ENCODE measurements at places on chromosomes 2 and 18.

- DNase-seq: no peak
These were observed 64.5 kb downstream of the DPP4 start for GRCh38 chr2:162009543-162009942.

GRCh38 chr2:101960819-101961337 is 30.9 kb upstream of the IL1R2 start:
- no peak for DNase-seq

DNA sequence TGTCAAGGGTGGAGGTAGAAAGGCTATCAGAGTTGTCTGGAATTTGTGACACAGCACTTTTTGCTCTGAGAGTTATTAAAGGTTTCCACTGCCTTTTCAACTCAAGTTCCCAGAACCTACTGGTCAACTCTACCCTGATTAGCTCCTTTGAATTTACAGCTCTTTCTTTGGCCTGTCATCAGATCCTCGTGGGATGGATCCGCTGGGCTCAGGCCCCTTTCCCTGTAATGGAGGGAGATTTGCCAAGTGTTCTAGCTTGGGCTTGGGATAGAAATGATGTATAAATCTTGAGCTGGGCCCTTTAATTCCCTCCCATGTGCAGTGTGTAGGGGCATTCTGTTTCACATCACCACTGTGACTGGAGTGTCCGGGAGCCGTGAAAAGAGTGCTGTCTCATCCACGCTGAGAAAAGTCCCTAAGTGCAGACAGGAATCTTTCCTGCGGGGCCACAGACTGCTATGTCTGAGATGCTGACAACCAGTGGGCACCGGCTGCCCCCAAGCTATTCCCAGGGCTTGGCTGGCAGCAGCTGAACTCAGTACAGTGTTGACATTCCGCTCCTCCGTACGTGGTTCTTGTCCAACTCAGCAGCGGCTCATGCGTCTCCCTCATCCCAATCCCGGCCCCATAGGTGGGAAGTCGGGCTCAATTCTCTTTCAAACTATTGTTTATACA is 46.9 kb upstream of the ARHGAP28 start:
- DNase-seq: no peak

GRCh38 chr2:222892321-222892720 is 31.5 kb downstream of the ACSL3 start:
- no peak for DNase-seq

All from smooth muscle cell of the brain vasculature (primary cell).